ENCODE measurements at places on chromosomes 7 and 10.

DNA sequence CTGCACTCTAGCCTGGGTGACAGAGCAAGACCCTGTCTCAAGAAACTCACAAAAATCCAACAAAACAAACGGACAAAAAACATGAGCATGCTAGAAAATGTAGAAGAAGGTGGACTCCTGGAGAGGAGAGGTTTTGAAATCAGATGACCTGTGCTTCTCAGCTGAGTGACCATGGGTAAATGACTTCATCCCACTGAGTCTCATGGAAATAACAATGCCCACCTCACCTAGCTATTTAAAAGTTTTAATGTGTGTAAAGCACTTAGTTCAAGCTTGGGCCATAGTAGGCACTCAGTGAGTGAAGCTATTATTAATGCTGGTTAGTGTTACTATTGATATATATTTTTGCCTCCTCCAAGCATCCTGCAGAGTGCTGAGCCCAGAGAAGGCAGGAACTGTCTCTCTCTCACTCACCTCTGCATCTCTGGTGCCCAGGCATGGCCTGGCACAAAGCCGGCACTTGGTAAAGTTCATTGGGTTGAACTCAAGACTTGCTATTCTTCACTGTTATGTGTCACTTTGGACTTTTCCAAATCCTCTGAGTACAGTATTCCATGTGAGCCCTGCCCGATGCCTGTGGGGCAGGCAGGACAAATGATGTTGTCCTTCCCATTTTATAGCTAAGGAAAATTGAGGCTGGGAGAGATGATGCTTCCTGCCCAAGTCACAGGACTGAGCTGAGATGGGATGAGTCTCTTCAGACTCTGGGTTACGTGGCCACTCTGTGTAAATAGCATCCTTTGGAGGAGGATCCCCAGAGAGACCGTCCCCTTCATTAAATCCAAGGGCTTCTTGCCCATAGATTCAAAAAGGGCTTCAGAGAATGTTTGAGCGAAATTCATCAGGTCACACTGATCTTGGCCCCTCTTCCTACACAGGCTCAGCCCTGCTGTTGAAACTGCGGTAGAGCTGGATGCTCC is 81.4 kb upstream of the EMX2 start:
- no peak for DNase-seq

DNA sequence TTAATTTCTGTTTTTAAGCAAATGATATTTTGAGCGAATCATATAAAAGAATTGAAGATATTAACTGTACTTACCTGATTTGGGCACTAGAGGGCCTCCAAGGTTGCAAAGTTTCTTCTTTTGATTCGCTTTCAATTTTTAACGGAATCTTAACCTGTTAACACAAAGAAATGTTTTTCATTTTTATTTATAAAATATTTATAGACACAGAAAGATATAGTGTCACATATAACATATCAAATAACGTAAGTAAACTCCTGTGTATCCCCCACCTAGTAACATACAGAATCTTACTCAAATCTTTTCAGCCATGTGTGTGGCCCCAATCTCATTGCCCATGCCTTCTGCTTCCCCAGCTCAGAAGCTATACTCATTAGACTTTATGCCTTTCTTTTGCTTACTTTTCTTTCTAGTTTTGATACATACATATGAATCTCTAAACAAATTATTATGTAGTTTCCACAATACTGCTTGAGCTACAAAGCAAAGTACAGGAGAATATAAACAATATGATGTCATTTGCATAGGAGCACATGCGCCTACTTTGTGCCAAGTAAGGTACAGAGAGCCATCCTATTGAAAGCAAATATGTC is 49.5 kb upstream of the ZPBP start:
- no peak for DNase-seq

- DNase-seq: no peak
Measured at GRCh38 chr10:76341740-76342139, 910.3 kb downstream of the LRMDA start.

- no peak for DNase-seq
Measured at GRCh38 chr7:4612939-4613841, 68.9 kb upstream of the FOXK1 start.

DNA sequence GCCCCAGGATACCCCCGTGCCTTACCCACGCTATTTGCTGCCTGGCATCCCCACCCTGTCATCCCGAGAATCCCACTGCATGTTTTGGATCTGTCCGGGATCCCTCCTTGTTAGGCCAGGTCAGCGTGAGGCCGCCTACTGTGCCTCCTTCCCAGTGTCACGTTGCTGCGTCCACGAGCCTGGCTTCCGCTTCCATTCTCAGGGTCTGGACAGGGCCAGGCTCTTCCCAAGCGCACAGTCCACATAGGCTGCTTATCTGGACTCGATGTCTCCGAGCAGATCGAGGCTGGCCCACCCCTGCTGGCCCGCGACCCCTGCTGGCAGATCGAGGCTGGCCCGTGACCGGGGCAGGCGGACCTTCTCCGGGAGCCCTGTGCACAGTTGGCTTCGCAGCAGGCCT is 27.1 kb downstream of the FOXK1 start:
- DNase-seq: no peak

GRCh38 chr7:128108641-128109423 is 77.6 kb upstream of the LRRC4 start:
- no peak for DNase-seq

DNA sequence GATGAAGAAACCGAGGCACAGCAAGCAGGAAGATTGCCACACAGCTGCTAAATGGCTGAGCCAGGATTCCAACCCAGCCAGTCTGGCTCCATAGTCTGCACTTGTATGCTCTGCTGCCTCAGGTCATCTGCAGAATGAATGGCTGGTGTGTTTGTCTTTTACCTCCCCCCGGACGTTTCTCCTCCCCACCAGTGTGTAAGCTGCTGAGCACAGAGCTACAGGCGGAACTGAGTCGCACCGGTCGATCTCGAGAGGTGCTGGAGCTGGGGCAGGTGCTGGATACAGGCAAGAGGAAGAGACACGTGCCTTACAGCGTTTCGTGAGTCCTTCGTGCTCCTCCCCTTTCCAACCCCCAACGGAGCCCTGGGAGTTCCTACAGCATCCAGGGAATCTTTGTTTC is 2.6 kb downstream of the CNPY4 start:
- no peak for DNase-seq

- no peak for DNase-seq
Measured at GRCh38 chr7:44981035-44981706, 2.4 kb upstream of the MYO1G start.

- no peak for DNase-seq
Measured at GRCh38 chr7:67452516-67453026, 455.9 kb downstream of the TYW1 start.

DNA sequence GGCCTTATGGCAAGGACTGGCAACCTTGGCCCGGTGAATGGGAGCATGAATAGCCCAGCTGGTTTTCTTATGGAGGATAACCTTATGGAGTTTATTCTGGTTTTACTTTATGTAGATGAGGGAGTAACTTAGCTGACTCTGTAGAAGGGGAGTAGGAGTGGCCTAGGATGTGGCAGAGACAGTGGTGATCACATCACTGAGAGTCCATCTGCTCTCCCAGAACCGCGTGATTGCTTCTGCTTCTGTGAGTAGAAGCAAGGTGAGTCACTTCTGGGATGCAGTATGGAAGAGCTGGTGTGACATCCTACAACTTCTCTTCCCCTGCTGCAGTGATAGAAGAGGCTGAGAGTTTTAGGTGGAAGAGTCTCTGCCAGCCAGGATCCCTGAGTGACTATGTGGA is 129.2 kb downstream of the RPS24 start:
- no peak for DNase-seq

GRCh38 chr7:51180092-51180491 is 136.5 kb downstream of the COBL start:
- DNase-seq: no peak

- no peak for DNase-seq
Measured at GRCh38 chr7:48427671-48428070, 256.4 kb downstream of the ABCA13 start.

- no peak for DNase-seq
Measured at GRCh38 chr10:17599089-17599488, 18.1 kb downstream of the HACD1 start.

- no peak for DNase-seq
Measured at GRCh38 chr7:47804767-47805545, 143.3 kb downstream of the PKD1L1 start.

DNA sequence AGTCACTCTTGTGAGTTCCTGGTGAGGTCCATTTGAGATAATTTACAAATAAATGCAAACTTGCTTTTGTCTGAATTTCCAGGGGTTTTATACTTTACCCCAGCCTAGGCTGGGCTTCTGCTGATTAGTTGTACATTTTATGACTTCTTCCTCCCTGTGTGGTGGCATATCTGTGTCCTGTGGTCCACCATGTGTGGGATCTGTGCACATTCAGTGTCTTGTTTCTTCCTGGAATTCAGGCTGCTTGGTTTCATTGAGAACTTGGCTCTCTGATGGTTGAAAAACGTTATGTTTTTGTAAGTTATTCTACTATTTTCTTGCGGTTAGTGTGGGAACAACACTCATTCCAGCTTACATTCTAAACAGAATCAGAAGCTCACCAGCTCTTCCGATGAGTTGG is 523.4 kb upstream of the PFKP start:
- DNase-seq: no peak

- DNase-seq: no peak
Measured at GRCh38 chr7:120933475-120933874, 17.1 kb upstream of the ING3 start.

DNA sequence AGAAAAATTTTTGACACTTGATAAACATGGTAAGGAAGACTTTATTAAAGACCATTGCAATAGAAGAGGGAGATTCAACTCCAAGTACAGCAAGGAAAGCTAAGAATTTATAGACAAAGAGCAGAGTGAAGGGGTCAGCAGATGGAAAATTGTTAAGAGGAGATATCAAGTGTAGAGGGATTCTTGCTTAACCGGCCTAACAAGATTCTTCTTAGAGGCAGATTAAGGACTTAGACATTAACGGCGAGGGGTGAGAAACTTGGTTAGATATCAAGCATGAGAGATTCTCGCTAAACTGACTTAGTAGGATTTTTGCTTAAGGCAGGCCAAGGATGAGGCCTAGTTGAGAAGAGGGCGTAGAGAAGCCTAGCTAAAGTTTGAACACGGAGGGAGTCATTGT is 76.0 kb downstream of the ITGB1 start:
- no peak for DNase-seq

GRCh38 chr10:117086546-117086945 is 51.5 kb downstream of the VAX1 start:
- no peak for DNase-seq

- DNase-seq: peak; percentile 75
Measured at GRCh38 chr7:44750921-44751571, 2.4 kb downstream of the ZMIZ2 start.

GRCh38 chr7:157951300-157952049 is 614.7 kb downstream of the DNAJB6 start:
- DNase-seq: no peak

DNA sequence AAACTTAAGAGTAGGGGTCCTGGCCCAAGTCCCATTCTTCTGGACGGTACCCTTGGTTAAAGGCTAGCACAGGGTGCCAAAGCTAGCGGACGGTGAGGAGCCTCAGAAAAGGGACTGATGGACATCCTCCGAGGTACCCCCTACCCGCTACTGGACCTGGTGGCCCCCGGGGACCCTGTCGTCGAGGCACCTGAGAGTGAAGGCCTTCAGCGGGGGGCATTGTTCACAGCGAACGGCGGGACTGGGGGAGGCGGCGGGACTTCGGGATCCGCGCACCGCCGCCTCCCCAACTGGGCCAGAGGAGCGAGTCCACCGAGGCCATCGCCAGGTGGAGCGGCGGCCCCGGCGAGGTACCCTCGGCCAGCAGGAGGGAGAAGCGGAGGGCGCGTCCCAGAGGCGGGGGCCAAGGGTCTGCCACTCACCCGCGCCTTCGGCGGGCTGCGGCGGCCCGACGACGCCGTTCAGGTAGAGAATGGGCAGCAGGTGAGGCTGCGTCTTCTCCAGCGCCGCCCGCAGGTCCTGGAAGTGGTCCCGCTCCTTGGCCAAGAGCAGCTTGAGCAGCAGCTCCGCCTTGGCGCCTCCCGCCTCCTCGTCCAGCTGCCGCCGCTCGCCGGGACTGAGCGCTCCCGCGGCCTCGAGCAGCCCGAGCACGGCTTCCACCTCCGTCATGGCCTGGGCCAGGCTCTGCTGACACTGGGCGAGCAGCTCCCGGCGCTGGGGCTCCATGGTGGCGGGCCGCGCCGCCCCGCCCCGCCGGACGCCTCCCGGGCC is 575 bp downstream of the DLG5 start:
- peak; percentile 19 for DNase-seq

GRCh38 chr10:82477776-82478175 is 602.8 kb downstream of the NRG3 start:
- DNase-seq: no peak

DNA sequence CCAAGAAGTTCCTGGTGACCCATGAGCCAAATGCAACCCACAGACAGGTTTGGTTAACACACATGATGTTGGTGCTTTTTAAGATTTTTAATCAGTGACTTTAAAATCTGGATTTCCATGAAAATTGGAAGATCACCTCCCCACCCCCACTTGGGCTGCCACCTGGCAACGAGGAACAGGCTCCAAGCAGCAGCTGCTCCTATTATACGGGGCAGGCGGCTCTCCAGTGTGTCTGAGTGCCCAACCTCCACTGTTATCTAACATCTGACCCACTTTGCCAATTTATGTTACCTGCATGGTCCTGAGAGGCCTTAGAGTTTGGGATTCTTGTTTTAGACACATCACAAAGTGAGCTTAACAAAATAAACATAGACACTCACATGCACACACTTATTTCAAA is 56.4 kb downstream of the SGMS1 start:
- DNase-seq: no peak

- no peak for DNase-seq
Measured at GRCh38 chr7:54781134-54781920, 22.3 kb upstream of the SEC61G start.

GRCh38 chr10:129956876-129957673 is 7.0 kb downstream of the EBF3 start:
- DNase-seq: no peak

GRCh38 chr10:26960308-26960707 is 99.5 kb upstream of the ABI1 start:
- DNase-seq: no peak

DNA sequence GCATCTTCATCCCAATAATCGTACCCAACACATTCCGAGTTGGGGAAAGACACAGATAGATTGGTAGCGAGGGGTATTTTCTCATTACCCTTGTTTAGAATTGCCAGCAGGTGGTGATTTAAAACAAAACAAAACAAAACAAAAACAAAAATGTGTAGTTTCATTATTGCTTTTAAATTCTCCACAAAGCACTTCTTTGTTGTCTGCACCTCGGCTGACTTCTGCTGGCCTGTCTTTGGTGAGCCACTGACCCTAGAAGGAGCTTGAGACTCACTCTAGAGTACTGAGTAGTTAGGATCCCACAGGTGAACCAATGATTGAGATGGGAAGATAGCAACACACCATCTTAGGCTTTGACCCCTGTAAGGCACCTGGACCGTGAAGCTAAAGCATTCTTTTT is 105.4 kb upstream of the BET1 start:
- no peak for DNase-seq

DNA sequence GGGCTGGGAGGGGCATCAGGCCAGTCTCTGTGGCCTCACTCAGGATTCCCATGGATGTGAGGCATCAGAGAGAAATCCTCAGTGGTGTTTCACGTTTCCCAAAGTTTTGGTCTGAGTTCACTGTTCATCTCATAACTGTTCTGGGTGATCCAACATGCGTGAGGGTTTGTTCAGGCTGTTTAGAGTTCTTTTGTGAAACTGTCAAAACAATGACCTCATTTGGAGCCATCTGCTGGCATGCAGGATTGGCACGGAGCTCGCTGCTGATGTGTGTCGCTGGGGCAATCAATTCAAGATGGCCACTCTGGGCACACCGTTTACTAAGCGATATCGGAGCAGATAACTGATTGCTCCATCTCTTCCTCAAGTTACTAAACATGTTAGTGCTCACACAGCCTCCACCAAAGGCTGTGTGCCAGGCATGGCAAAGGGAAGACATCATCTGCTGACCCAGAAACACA is 365.6 kb downstream of the WDR11 start:
- DNase-seq: no peak

- peak; percentile 29 for DNase-seq
Measured at GRCh38 chr7:23261843-23262452, 15.4 kb downstream of the GPNMB start.
